Mesenchymal stem cell (in vitro differentiated cells and primary cell): ENCODE measurements at places on chromosomes 3 and 15.

DNA sequence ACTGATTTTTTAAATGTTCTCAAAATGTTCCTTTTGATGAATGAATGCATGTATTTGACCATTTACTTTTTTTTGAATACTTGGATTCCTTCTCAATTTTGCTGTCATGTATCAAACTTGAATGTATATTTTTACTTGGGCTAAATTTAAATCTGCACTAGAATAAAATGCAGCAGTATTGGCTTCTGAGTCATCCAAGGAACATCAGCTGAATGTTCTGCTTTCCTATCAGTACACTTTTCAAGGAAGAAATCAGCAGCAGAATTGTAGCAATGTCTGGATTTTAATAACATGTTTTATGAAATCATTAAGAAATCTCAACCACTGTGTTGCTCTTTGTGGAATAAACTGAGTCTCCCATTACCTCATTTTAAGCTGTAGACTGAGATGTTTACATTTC, 57.0 kb upstream of the COL6A6 start:
- DNase-seq = no peak

DNA sequence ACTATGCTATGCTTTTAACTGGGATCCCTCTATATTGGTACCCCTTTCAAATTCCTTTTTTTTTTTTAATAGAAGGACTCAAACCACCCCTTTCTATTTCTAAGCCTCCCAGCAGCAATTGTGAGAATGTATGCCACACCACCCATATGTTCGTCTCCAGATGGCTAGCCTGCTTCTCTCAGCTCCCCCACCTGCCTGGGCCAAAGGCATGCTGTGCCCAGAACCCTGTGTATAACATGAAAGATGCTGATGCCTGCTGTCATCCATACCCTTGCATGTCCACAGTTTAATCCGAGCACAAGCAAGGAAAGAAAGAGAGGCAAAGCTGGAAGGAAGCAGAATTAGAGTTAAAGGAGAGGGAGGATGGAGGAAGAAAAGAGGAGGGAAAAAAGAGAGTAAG, 159.5 kb upstream of the CNTN6 start:
- DNase-seq = no peak

GRCh38 chr3:127162947-127163645, 29.8 kb upstream of the PRR23E start:
- DNase-seq = no peak

GRCh38 chr3:146156666-146157314, 4.2 kb downstream of the PLOD2 start:
- DNase-seq = no peak

GRCh38 chr3:53693451-53693850, 152.8 kb downstream of the CHDH start:
- no peak for DNase-seq

GRCh38 chr3:115151921-115152320, 4.8 kb upstream of the ZBTB20 start:
- DNase-seq = no peak

DNA sequence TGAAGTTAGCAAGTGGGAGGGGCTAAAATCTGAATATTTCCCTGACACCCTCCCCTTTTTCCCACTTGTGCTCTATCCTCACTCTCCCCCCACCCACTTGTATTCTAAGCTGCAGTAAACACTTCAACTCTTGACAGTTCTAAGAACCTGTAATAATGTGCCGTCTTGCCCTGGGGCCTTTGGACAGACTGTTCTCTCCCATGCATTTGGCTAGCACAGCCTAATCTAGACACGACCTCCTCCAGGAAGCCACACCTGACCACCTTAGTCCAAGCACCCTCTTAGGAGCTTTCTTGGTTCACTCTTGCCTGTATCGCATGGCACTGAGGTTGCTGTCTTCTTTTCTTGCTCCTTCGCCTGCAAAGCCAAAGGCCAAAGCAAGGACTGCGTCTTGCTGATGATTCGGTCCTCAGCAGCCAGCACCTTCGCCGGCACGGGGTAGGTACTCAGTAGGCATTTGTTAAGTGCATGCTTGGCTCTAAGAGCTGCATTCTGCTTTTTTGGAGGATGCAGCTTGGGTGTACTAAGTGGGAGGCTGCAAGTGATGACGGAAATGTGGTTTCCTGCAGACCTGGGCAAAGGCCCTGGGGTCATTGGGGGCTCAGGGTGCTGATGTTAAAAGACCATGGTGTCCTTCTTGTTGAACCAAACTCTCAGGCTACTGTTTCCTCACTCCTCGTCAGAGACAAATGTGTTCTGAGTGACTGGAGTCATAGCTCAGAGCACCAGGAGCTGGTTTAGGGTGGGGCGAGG, 2.0 kb upstream of the ZNF710 start:
- peak; percentile 7 for DNase-seq

GRCh38 chr3:140510303-140510861, 167.5 kb upstream of the TRIM42 start:
- no peak for DNase-seq
